Myocyte (in vitro differentiated cells): ENCODE measurements at places on chromosomes 13 and 19.

DNA sequence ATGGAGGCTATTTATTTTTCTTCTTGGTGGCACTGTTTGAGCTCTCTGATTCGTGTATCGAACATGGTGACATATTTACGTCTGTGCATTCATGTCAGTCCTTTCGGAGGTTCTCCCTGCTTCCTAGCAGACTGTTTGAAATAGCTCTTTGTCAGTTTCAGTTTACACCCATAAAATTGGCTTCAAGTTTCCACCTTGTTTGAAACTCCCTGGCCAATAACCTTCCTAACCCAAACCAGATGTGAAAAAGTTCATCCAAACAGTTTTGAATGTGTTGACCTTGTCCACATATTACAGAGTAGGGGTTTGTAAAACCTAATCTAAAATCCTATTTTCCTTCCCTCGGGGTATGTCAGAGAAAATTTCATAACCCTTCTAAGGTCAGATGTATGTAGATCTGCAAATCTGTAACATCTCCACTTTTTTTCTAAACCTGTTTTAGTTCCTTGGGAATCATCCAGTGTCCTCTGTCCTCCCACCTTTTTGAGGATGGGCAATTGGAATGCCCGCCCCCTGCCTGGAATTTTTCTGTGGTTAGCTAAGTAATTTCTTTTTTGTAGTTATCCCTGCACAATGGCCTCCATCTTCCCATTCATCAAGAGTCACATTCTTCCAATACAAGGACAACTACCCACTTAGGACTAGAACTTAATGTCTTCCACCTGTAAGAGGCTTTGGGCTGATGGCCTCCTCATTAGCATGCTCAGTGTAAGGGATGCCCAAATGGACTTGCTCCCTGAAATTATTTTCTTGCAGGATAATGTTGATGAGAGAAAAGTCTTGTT, 499.8 kb downstream of the GPC6 start:
- DNase-seq: no peak

- DNase-seq: no peak
These were observed 7.6 kb downstream of the MBNL2 start for GRCh38 chr13:97229699-97230098.

- no peak for DNase-seq
These were observed 2.2 kb downstream of the ARHGAP45 start for GRCh38 chr19:1069009-1069779.

GRCh38 chr19:47897861-47898260, 11.7 kb upstream of the SULT2A1 start:
- DNase-seq: no peak

DNA sequence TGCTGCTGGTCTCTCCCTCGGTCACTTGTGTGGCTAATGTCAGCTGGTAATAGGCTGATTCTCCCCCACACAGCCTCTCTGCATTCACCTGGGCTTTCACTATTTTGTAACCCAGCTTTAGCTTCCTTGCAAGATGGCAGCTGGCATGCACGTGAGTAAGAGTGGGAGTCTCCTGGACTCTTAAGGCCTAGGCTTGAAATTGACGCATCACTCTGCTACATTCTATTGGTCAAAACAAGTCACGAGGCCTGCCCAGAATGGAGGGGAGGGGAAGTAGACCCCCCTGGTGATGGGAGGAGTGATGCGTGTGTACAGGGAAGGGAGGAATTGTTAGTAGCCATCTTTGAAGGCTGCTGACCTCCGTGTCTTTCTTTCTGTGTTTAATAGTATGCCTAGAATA, 24.9 kb upstream of the PNMA8B start:
- no peak for DNase-seq

GRCh38 chr13:69556540-69557196, 551.0 kb upstream of the ATXN8OS start:
- DNase-seq: no peak
